KBM-7 (cell line): ENCODE measurements at places on chromosomes 7 and 10.
A peak's percentile ranks its signal among the peaks of the same experiment; 100 is the strongest.

GRCh38 chr10:131174211-131174565, 137.3 kb downstream of the TCERG1L start:
- no peak for DNase-seq

- peak; percentile 11 for DNase-seq
These were observed 13.7 kb upstream of the HERC4 start for GRCh38 chr10:68088740-68089139.

GRCh38 chr10:74824900-74825370, 1.5 kb upstream of the KAT6B start:
- DNase-seq: peak; percentile 57

DNA sequence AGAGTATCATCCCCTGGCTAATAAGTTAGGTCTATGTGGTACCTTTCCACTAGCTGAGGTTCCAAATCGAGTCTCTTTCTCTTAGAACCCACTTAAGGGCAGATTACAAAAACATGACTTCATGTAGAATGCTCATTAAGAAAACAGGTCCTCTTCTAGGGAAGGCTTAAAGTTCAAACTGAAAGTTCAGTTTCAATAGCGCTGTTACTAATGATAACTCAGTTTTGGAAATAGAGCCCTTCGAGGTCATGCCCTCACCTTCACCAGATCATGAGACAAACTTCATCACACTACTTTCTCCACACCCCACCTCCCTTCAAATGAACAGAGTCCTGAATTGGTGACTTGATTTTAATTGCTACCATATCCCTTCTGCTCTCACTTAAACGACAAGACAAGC, 26.2 kb downstream of the HGF start:
- DNase-seq: no peak

DNA sequence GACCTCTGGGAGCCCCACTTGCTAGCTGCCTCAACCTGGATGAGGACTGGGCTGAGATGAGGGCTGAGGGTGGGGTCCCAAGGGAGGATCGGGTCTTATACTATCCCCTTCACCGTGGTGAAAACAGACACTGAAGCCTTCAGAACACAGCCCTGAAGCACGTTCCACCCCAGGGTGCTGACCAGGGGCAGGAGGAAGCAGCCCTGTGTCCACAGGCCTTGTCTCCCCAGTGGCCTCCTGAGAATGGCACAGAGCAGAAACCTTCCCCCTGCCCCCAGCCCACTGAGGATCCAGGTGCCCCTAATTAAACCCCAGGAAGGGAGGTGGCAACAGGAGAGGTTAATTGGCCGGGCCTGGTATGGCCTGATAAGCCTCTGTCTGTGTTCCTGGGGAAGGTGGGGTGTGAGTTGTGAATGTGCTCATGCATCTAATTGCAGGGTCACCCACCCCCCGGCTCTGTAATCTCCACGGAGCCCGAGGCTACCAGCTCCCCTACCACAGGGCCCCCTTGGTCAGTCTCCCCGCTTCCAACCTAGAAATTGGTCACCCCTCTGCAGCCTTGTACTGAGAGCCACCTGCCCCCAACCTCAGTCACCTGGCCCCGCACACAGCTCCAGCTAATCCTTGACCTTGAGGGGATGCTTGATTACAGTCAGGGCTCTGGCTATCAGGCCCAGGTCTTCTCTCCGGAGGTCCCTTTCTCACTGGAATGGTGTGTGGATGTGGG, 159.0 kb upstream of the UNC5B start:
- DNase-seq: no peak

DNA sequence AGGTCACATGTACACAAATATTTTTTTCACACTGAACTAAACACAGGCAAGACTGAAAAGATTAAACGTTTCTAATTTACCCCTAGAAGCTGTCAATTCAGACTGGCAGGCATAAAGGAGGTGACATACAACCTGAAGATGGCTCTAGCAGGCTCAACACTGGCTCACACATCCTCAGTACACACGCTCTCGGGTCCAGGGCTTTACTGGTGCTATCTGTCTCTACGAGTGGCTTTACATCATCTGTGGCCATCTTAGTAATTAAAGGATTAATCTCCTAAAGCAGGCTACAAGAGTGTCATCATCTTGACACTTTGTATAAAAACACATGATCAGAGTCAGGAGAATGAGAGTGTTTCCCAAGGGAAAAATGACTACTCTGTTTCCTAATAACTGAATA, 57.3 kb downstream of the COPG2 start:
- DNase-seq: no peak

DNA sequence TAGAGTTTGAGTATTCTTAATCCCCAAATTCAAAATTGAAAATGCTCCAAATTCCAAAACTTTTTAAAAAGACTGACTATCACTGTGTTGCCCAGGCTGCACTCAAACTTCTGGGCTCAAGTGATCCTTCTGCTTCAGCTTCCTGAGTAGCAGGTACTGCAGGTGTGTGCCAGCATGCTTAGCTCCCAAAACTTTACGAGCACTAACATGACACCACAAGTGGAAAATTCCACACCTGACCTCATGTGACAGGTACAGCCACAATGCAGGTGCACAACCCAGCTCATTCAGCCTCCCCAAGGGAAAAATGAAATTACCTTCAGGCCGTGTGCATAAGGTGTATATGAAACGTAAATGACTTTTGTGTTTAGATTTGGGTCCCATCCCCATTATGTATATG, 16.5 kb downstream of the CDC123 start:
- no peak for DNase-seq
